ENCODE measurements at places on chromosomes 5 and 9.

DNA sequence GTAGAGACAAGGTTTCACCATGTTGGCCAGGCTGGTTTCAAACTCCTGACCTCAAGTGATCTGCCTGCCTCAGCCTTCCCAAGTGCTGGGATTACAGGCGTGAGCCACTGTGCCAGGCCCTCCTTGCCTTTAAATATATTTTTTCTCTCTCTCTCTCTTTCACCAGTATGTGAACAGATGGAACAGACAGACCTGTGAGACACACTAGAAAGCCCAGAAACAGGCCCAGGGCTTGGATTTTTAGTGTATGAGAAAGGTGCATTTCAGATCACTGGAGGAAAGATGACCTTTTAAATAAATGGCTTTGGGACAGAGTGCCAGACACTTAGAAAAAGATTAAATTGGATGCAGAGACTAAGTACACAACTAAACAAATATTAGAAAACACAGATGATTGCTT lies 3.1 kb downstream of the RASGEF1C start:
- DNase-seq: no peak

GRCh38 chr5:169336242-169336641 lies 35.3 kb upstream of the SLIT3 start:
- DNase-seq: peak; percentile 24

DNA sequence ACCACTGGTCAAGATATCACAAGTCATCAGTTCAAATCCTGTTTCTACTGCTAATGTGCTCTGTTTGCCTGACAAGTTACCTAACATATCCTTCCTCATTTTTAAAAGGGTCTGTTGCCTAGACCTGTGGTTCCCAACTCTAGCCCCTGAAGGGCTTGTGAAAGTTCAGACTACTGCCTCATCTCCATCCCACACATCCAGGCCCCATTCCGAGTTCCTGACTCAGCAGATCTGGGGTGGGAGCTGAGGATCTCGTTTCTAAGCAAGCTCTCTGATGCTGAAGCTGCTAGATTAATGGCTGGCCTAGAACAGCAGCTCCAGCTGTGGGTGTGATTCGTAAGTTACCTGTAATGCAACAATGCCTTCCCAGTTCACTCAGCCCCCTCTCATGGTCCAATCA lies 32.5 kb downstream of the S1PR3 start:
- DNase-seq: no peak

- peak; percentile 23 for DNase-seq
Observed at GRCh38 chr5:79229357-79230174, 6.4 kb upstream of the JMY start.

DNA sequence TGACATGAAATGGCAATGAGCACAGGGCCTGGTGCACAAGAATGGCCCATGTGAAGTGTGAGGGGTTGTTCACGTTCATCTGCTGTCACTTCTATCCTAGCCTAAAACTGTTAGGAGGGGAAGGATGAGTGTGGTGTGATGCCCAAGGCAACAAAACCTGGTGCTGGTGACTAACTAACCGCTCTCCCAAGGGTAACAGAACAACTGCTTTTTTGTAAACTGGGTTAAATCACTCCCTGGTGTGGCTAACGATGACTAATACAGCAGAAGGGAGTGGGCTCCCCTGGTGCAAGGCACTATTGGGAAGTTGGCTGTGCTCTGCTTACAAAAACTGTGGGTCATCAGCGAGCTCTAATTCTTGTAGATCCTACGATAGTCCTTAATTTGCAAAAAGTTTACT lies 103.2 kb upstream of the VCAN start:
- no peak for DNase-seq

GRCh38 chr9:107530679-107531078 lies 41.1 kb upstream of the KLF4 start:
- no peak for DNase-seq

GRCh38 chr5:135011355-135012032 lies 22.5 kb downstream of the PITX1 start:
- DNase-seq: peak; percentile 7

DNA sequence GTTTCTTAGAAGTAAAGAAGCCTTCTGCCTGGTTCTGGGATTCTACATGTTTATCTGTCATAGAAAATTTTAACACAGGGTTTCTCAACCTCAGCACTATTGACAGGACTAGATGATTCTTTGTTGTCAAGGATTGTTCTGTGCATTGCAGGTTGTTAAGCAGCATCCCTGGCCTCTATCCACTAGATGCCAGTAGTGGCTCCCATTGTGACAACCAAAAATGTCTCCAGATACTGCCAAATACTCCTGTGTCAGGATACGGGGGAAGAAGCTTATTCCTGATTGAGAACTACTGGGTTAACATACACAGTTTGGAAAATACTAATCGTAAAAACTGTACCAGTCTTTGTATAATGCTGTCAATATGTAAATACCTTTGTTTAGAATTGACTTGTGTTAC lies 167.1 kb downstream of the NIPBL start:
- no peak for DNase-seq

DNA sequence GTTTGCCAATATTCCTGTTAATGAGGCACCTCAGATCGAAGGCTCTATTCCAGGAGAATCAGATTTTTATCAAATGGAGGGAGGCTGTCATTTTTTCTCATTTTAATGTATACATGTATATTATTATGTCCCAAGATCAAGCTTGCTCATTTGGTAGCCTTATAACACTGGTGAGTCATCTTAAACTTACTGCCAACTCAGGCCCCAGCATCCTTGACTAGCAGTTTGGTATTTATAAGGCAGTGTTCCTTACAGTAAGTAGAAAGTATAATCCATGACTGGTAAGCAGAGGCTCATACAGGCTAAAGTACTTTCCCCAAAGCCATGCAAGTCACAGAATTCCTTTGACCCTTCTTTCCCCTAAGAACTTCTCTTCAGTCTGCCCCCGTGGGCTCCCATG lies 90.7 kb upstream of the NR3C1 start:
- DNase-seq: no peak

GRCh38 chr5:127824126-127824525 lies 120.9 kb downstream of the CCDC192 start:
- no peak for DNase-seq

DNA sequence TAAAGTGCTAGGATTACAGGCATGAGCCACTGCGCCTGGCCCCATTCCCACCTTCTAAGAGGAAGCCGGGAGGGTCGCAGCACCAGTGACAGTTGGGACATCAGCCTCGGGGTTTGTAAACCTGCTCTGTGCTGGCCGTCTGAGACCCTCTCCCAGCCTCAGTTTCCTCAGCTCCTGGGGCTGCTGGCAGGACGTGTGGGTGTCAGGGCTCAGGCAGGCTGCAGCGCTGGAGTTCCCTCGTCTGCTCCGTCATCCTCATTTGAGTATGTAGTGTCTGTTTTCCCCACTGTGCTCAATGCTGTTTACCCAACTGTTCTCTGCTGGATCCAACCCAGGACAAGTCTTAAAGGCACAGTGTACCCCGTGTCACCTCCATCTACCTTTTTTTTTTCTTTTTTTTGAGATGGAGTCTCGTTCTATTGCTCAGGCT lies 2.0 kb upstream of the NINJ1 start:
- no peak for DNase-seq

DNA sequence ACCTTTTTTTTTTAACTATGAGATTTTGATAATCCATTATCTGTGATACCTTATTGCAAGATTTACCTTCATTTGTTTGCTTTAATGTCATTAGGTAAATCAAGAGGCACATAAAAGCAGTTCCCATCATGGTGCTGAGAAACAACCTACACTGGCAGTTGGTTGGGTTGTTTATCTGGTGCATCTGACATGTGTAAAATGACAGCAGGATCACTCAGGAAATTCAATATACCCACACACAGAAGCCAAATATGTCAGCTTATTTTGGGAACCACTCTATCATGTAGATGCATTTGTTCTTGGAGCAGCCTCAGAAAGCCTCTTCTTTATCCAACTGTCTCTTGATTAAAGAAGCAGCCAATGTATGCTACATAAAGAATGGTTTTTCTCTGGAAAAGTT lies 7.8 kb upstream of the CCDC192 start:
- no peak for DNase-seq

- DNase-seq: no peak
Observed at GRCh38 chr5:174010365-174010764, 21.4 kb downstream of the C5orf47 start.

DNA sequence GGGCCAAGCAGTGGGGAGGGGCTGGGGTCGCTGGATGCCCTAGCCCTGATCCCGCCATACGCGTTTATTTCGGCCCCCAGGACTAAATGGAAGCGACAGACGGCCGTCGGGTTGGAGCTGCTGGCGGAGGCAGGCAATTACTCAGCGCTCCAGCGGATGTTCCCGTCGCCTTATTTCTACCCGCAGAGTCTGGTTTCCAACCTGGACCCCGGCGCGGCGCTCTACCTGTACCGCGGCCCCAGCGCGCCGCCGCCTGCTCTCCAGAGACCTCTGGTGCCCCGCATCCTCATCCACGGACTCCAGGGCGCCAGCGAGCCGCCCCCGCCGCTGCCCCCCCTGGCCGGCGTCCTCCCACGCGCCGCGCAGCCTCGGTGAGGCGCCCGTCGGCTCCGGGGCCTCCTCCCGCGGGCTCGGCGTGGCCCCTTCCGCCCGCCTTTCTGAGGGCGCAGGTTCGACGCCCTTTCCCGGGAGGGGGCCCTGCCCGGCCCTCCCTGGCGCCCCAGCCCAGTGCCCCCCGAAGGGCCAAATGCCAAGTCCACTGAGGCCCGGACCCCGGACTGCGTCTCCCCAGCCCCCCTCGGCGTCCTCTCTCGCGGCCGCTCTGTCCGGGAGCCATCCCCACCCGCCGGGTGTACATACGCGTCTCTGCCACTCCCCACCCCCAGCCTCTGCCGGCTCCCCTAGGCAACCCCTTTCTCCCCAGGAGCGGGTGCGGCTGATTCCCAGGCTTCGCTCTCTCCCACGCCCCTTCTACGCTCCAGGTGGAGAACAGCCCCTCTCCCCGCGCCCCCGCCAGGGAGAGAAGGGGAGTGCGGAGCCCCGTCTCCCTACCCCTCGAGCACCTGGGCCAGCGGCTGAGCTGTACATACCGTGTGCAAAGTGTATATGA lies 7.0 kb downstream of the BARHL1 start:
- DNase-seq: peak; percentile 71

DNA sequence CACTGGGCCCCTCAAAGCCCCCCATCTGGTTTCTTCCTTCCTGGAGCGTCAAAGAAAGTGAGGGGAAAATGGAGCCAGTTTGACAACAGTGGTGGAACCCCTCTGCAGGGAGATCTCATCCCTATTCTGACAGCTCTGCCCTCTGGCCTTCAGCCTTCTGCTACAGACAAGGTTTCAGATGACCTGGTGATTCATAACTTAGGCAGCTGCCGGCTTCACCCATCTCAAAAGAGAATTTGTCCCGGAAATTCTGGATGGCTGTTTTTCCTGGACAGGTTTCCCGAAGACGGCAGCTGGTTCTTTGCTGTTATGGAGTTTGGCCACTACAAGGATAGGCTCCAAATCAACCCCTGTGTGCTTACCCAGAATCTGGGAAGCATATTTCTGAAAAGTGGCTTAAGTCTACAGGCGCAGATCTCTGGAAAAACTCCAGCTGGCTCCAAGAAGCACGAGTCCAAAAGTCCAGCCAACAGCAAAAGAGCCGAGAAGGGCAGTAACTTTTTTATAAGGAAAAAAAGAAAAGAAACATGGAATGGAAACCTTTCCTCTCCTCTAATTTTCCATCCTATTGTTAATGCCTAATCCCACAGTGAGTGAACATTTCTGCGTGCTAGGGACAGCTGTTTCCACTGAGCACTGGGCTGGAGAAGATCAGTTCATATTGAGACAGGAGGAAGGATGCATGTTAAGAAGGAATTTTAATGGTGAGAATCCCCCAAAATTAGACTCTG lies 54.5 kb downstream of the ZNF366 start:
- no peak for DNase-seq

DNA sequence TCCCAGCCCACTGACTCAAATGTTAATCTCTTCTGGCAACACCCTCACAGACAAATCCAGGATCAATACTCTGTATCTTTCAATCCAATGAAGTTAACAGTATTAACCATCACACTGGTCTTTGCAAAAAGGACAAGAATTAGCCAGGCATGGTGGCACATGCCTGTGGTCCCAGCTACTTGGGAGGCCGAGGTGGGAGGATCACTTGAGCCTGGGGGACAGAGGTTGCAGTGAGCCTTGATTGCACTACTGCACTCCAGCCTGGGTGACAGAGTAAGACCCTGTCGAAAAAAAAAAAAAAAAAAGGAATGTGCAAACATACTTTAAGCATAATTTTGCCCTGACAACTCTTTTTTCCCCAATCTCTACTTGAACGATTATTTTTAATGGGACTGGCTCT lies 57.9 kb upstream of the ERBIN start:
- DNase-seq: no peak

DNA sequence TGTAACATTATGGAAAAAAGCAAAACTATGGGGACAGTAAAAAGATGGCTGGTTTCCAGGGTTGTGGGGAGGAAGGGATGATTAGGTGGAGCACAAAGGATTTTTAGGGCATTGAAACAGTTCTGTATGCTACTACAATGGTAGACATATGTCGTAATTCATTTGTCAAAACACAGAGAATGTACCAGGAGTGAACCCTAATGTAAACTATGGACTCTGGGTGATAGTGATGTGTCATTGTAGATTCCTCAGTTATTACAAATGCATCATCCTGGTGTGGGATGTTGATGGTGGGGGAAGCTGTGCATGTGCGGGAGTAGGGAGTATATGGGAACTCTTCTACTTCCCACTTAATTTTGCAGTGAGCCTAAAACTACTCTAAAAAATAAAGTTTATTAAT lies 135.0 kb upstream of the GABRP start:
- DNase-seq: no peak

GRCh38 chr9:38033941-38034340 lies 35.1 kb downstream of the SHB start:
- no peak for DNase-seq

DNA sequence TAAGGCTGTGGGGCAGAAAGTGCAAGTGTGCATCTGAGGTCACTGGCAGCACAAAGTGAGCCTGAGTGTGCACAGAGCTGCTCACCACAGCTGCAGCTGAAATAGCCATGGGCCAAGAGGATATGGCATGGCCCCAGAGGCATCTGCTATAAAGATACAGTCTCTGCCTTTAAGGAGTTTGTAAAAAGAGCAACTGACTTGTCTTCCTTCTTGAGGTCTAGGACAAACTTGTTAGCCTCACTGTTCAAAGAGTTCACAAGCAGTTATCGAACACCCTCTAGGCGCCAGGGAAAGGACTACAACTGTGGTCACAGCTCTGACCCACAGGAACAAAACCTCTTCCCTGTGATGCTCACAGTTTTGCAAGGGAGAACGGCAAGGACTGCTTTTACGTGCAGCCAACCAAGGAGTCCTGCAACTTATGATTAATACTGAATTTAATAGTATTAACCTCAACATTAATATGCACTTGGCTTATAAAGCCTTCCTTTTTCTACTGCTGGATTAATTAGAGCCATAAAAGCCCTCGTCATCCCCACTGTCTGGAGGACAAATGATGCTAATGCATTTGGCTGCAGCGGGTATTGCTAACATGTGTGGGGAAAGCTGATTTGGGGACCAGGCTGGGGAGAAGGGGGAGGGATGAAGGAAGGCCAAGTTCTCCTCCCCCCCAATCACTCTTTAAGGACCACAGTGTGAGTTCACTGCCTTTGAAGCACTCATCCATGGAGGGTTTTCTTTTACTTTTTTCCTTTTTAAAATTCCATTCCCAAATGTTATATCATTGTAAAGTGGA lies 189.8 kb upstream of the TRIM32 start:
- no peak for DNase-seq
